Lung microvascular endothelial cell (primary cell): ENCODE measurements at places on chromosomes 3 and 15.

DNA sequence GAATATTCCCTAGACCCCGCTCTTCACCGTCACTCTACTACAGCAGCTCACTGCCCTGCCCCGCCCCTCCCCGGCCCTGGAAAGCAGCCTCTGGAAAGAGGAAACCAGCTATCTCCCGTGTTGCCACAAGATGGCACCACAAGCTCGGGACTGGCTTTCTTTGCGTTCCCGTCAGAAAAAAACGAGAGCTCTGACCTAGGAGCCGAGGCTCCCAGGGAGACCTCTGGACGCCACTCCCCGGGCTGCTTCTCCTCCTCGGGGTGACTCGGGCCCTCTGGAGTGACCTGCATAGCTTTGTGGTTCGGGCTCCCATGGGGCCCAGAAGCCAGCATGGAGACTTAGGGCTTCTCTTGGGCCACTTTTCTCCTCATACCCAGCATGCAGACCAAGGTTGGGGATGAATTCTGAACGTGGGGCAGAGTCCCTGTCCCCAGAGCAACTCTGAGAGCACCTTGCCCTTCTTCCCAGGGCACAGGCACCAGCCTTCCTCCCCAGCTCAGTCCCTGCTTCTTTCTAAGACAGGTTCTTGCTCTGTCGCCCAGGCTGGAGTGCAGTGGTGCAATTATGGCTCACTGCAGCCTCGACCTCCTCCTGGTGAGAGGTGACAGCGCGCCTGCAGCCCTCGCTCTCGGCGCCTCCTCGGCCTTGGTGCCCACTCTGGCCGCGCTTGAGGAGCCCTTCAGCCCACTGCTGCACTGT lies 19.0 kb downstream of the STOML1 start:
- DNase-seq = peak; percentile 81

DNA sequence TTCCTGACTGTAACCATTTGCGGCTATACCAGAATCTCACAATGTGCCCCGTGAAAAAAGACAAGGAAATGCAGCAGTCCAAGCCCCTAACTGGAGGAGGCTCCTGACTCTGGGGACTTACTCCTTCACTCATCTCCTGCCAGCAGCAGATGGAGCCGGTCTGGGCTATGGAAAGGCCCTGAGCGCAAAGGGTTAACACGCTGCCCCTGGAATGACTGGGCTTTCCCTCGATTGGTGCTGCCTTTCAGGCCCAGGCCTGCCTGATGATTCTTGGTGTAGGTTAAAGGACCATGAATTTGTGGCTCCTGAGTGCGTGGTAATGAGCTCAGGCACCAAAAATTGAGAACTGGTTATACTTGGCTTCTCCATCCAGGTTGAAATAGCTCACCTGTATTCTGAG lies 42.3 kb upstream of the GALNT15 start:
- DNase-seq = no peak

DNA sequence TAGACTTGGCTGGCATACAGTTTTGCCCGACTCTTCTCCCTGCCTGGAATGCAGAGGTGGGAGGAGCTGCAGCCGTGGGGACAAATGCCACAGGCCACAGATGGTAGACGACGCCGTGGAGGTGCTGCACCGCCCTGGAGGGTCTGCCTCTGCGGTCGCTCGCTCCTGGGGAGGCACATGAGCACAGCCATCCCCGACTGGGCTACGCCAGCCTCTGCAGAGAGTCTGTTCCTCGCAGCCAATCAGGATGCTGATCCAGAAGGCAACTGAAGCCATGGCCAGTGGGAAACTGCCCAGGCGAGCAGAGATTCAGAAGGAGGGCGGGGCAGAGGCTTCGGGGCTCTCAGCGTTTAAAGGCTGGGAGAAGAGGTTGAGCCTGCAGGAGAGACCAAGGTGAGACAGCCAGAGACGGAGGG lies 11.9 kb upstream of the LRRC15 start:
- no peak for DNase-seq

- peak; percentile 2 for DNase-seq
Measured at GRCh38 chr3:152835601-152836102, 721 bp downstream of the P2RY1 start.

GRCh38 chr15:60000113-60000823 lies 3.8 kb upstream of the FOXB1 start:
- DNase-seq = no peak

GRCh38 chr3:47868306-47868705 lies 65.4 kb downstream of the DHX30 start:
- DNase-seq = no peak

GRCh38 chr3:30263238-30263924 lies 343.0 kb upstream of the TGFBR2 start:
- no peak for DNase-seq

DNA sequence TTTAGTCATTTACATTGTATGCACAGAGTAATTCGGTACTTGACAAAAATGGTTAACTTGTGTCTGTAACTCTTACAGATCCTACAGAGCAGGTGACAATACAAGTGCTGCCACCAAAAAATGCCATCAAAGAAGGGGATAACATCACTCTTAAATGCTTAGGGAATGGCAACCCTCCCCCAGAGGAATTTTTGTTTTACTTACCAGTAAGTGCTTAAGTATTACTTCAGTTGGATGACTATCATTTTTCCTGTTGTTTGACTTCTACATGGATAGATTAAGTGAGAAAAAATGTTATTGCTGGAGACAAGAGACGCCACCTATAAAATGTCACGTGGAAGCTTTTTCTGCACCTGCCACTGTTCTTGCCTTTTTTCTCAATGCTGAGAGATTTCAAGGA lies 173.2 kb downstream of the ALCAM start:
- DNase-seq = no peak

- DNase-seq = peak; percentile 94
Measured at GRCh38 chr15:75891895-75892294, 11.8 kb upstream of the FBXO22 start.

DNA sequence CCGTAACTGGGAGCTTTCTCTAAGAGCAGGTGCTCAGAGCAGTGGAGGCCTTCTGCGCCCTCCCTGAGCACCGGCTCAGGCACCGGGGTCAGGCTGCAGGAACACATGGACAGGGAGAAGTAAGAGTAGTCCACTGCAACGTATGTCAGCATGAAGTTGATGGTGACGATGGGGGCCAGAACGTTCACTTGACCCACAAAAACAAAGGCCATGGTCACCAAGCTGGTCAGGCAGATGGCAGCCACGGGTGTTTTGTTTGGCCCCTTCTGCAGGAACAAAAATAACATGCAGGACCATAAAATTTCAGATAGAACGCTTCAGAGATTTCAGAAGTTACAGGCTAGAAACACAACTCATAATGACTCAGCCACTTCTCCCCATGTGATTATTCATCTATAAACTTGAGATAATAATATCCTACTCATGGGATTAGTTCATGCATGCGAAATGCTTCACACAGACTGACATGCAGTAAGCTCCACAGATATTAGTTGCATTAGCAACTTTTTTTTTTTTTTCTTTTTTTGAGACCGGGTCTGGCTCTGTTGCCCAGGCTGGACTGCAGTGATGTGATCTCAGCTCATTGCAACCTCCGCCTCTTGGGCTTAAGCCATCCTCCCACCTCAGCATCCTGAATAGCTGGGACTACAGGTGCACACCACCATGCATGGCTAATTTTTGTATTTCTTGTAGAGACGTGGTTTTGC lies 52.2 kb upstream of the HEG1 start:
- DNase-seq = peak; percentile 65

- DNase-seq = no peak
Measured at GRCh38 chr3:9226326-9226725, 23.1 kb downstream of the SRGAP3 start.

- no peak for DNase-seq
Measured at GRCh38 chr15:55257938-55258337, 31.7 kb downstream of the RAB27A start.

- no peak for DNase-seq
Measured at GRCh38 chr3:30611613-30612436, 5.4 kb downstream of the TGFBR2 start.
